Activated CD4-positive, alpha-beta T cell treated with anti-CD3 and anti-CD28 coated beads for 36 hours (primary cell): ENCODE measurements at places on chromosomes 3 and 15. TPM values are rescaled to one million over a fixed set of nuclear protein-coding genes. Genes with fewer than 3 reads are reported as not detected.
A peak's percentile ranks its signal among the peaks of the same experiment; 100 is the strongest.

DNA sequence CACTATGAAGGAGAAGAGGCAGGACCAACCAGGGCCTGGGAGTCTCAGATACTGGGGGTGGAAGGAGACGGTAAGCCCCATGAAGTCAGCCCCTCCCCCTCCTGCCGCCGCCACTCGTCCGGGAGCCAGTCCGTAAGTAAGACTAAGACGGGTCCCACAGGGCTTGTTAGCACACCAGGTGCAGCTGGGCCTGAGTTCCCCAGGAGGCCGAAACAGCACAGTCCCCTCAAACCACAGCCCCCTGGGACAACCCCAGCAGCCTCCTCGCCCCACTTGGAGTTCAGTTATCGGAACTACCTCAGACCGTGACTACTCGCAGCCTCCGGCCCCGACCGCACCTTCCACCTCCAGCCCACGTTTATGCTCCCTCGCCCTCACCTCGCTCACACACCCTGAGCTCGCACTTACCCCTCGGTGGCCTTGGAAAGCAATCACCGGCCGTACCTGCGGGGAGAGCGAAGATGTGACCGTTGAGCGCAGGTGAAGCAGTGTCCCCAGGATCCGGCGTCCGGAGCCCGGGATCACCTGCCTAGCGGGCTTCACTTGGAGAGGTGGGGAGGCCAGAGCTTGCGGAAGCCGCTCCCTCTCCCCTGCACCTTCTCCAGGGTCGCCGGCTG, 557 bp downstream of the ELL3 start:
- H3K4me3 ChIP-seq = peak overlapping the region; percentile 78
- H3K36me3 ChIP-seq = peaks cover 19% of the 10 kb centered on the region
- H3K27ac ChIP-seq = peak overlapping the region; percentile 92
- H3K27me3 ChIP-seq = no peaks in the 10 kb centered on the region

DNA sequence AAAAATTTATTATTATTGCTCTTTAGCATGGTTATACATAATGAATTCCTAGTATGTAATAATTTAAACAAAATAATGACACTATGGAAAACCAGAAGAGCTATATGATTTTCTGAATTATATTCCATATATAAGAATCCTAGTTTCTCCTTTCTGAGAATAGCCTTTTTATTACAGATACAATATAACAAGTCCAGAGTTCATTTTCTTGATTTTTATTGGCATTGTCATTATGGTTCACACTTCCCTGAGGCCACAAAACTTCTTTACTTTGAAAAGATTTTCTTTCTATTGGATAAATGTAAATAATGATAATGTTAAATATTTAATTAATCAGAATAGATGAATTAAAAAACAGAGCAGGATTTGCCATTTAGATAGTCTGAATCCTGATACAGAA, 362.3 kb upstream of the BCHE start:
- no peak for DNase-seq
- H3K4me3 ChIP-seq = no peak overlapping the region
- H3K27me3 ChIP-seq = no peaks in the 10 kb centered on the region
- no peak overlapping the region for H3K27ac ChIP-seq
- no peaks in the 10 kb centered on the region for H3K36me3 ChIP-seq
- H3K4me1 ChIP-seq = no peaks in the 10 kb centered on the region

- H3K27me3 ChIP-seq = no peaks in the 10 kb centered on the region
- no peaks in the 10 kb centered on the region for H3K4me1 ChIP-seq
- H3K27ac ChIP-seq = no peak overlapping the region
Measured at GRCh38 chr3:134163096-134163495, 87.6 kb downstream of the RYK start.

DNA sequence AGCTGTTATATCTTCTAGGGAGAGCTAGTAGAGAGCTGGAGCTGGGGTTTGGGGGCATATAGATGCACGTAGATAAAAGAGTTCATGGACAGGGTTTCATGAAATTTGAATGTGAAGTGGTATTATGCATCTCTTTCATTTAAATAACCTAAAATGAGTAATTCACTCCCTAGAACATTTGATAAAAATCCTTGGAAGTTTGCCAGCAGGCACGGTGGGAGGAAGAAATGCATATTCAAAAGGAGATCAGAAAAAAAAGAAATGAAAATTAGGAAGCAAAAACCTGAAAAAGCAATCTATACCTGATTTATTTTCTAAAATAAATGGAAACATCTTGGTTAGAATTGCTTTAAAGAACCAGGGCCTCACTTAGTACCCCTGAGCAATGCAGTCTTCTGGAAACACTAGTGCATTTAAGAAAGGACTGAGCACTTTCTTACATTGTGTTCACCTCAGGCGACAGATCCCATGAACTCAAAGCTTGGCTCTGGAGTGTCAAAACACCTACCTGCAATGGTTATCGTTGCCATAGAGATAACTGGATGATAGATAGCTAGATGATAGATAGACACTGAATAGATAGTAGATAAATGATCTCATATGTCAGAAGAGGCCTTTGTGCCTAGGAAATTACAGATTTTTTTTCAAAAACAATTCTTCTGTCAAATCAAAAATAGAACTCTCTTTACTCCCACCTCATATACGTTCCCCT, 458.6 kb upstream of the THRB start:
- H3K27me3 ChIP-seq = no peaks in the 10 kb centered on the region
- H3K27ac ChIP-seq = no peak overlapping the region
- no peak overlapping the region for H3K4me3 ChIP-seq
- no peaks in the 10 kb centered on the region for H3K4me1 ChIP-seq
- DNase-seq = no peak
- H3K36me3 ChIP-seq = no peaks in the 10 kb centered on the region

TP63 gene
- total RNA-seq = 0.33 TPM
